ENCODE measurements at places on chromosomes 6 and 20.

DNA sequence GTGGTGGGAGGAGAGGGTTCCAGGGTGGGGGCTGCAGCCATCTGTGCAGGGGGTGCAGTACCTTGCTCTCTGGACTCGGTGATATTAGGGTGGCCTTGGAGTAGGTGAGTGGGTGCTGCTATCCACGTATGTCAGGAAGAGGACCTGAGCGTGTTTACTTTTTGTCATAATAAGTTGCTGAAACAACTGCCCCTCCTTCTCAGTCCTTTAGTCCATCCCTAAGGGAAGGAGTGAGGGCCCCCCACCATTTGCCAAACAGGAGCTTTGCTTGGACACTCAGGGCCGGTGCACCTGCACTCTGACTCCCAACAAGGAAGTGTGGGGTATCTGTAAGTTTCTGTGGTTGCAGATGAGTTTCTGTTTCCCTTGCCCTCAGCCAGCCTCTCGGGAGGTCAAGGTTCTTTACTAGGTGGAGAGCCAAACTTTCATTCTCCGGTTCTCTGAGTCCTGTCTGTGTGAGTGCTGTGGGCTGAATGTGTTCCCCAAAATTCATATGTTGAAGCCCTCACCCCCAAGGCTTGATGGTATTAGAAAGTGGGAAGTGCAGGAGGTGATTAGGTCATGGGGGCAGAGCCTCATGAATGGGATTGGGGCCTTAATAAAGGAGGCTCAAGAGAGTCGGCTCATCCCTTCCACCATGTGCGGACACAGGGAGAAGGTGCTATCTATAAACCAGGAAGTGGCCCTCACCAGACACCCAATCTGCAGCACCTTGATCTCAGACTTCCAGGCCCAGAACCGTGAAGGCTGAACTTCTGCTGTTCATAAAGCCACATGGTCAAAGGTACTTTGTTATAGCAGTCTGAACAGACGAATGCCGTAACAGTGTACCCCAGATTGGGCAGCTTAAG is 19.6 kb upstream of the CCR6 start:
- DNase-seq, result no peak

- no peak for DNase-seq
These were observed 61.8 kb downstream of the EPB41L2 start for GRCh38 chr6:131001111-131001736.

DNA sequence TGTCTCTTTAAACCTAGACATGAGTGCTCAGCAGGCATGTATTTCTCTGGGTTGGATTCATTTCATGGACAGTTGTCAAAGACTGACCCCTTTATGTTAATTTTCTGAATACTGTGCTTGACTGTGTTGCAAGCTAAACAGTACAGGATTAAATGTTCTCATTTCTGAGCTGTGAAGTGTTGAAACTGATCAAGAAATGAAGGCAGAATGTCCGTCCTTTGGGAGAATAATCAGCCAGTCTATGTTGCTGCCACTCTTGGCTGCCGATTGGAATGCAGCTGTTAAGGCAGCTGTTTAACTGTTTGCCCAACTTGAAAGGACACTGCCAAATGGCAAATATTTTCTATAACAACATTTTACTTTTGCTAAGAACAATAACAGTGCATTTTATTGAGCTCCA is 87.3 kb downstream of the CEP57L1 start:
- no peak for DNase-seq

DNA sequence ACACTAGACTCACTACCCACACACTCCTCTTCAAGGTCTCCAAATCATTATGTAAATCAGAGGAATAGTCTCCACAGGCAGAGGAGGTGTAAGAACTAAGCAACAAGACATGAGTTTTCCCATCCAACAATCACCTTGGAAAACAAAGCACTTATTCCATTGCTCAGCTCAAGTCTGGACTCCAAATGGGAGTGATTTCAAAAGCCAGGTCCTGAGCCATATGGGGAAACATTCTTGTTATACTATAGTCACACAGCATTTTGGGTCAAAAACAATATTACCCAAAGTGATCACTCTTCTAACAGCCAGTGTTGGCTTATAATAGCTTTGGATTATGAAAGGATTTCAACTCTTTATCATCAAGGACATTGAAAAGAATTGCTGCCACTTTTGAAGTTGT is 3.6 kb upstream of the PRPH2 start:
- DNase-seq, result no peak

GRCh38 chr20:59495166-59495565 is 109.2 kb upstream of the PHACTR3 start:
- DNase-seq, result no peak

DNA sequence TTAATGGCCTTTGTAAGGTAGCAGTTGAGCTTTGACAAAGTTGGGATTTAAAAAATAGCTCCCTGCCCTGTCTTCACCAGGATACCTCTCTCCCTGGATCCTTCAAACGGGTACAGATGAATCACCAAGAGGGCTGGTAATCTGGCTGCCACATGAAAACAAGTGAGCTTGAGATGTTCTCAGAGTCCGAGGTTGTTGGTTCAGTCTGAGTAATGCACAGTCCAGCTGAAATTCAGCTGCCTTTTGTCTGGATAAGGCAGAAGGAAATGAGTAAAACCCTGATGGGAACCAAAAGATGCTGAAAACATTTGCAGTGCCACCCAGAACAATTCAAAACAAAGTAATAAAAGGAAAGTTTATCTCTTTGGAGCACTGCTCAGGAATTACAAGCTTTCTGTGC is 86.8 kb downstream of the GJA1 start:
- DNase-seq, result no peak

DNA sequence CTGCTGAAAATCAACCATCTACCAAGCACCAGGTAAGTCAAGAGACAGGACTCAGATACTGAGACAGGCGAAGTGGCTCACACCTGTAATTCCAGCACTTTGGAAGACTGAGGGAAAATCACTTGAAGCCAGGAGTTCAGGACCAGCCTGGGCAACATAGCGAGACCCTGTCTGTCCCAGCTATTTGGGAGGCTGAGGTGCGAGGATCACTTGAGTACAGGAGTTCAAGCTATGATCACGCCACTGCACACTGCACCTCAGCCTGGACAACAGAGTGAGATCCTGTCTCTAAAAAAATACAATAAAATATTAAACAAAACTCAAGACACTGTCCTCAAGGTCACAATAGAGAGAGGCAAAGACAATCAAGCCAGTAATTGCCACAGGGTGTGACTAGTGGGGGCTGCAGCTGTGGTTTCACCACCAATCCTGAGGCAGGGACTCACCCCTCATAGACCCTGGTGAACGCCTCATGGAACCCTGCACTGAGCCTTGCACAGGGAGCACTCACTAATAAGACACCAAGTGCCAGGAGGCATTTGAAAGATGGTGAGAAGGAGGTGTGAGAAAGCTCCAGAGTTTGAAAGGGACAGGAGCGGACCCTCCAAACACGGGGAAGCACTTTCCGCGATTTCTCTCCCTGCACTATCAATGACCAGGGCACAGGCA is 1.7 kb downstream of the SNHG17 start:
- no peak for DNase-seq

- no peak for DNase-seq
These were observed 305.0 kb upstream of the KCNQ5 start for GRCh38 chr6:72316675-72317380.

GRCh38 chr6:97282726-97283617 is at the start of gene MMS22L:
Gene MMS22L (minus strand): TSS chr6:97283216. CDS start chr6:97282477, 739 bp downstream.
- peak; percentile 91 for DNase-seq

- DNase-seq, result no peak
These were observed 4.3 kb downstream of the REV3L start for GRCh38 chr6:111478749-111479148.

GRCh38 chr20:58870293-58871014 is 17.9 kb downstream of the GNAS start:
- peak; percentile 55 for DNase-seq

GRCh38 chr20:58971429-58971828 is 9.6 kb upstream of the NELFCD start:
- no peak for DNase-seq

DNA sequence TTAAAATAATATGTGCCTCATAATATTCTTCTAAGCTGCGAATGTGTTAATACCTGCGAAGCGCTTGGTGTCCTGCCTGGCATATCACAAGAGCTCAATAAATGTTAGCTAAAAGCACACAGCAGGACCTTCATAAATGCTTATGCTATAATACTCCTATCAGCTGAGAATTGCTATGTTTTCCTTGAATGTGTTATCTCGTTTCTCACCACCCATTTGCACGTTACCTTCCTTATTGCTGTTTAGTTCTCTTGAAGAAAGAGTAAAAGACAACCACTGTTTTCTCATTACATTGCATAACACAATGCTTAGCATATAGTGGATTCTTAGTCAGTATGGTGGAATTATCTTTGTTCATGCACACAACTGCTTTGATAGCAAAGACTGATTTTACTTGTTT is 76.6 kb downstream of the EDN1 start:
- no peak for DNase-seq

GRCh38 chr6:69665437-69665836 is 131.4 kb downstream of the LMBRD1 start:
- no peak for DNase-seq

- DNase-seq, result no peak
These were observed 651.3 kb upstream of the ARID1B start for GRCh38 chr6:156125844-156126243.

DNA sequence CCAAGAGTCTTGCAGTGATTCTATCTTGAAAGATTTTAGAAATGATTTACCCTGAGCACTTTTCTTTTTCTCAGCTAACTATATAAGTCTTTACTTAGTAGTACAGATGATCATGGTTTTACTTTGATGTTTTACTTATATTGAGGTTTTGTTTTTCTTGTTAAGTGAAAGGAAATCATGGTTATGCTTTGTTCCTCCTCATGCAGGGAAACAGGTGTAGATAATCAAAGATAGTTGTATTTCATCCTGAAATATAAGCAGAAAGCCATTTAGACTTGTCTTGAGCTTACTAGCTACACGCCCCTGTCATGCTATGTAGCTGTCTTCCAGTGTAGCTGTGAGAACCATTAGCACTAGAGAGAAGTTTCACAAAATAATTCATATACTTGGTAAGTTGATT is 113.9 kb downstream of the HIVEP1 start:
- DNase-seq, result no peak

DNA sequence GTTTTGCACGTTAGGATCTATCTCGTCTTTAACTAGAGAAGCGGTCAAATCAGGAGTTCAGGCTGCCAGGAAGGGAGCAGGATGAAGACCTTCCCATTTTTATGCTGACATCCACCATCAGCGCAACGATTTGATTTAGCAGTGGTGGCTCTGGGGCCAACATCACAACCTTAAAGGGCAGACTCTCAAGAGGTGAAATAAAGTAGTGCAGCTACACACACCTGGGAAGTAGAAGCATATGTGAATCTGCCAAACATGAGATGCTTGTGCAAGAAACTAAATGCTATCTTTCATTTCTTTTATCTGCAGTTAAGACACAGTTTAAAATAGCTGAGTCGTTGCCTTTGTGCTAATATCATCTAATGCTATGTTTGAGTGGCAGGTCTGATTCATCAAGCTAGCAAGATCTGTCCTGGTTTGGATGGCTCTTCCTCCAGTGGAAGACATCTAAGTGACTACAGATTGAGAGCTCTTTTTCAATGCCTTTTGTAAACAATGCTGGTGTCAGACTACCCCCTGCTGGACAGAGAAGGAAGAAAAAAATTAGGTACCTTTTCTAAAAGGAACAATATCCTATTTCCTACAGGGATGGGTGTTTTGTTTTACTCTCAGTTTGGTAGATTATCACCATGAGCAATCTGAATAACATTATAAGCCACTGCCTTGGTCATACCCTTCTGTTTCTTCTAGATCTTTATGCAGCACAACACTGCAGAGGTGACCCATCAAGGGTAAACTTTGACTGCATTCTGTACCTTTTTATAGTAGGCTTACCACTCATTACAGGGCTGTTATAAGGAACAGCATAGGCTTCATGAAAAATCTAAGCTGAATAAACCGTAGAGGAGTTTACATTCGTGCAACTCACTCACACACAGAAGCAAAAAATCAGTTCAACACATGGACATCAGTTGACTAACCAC is 171.6 kb upstream of the FBXL4 start:
- no peak for DNase-seq

DNA sequence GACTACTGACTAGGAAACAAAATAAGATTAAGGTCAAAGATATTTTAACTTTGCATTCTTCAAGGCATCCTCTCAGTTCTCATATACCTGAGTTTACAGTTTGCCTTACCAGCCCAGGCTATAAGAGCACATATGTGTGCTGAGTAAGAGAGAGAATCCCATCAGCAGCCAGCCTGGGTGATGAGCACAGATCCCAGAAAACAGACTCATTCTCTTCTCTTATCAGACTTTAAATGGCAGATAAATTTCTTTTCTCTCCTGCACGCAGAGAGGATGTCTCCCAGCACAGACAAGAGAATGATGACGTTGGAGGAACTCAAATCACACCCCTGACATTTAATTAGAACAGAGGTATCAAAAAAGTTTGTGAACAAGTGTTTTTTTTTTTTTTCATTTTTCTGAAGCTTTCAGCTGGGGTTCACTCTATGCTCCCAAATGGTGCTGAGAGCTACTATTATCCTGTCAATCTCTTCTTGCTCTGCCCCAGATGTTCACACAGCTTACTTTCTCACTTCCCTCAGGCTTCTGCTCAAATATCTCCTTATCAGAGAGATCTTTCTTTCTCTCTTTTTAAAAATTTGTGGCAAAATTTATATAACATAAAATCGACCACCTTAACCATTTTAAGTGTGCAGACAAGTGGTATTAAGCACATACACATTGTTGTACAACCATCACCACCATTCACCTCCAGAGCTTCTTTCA is 22.4 kb upstream of the HACE1 start:
- no peak for DNase-seq

- no peak for DNase-seq
These were observed 35.6 kb upstream of the PNRC1 start for GRCh38 chr6:89045011-89045387.

DNA sequence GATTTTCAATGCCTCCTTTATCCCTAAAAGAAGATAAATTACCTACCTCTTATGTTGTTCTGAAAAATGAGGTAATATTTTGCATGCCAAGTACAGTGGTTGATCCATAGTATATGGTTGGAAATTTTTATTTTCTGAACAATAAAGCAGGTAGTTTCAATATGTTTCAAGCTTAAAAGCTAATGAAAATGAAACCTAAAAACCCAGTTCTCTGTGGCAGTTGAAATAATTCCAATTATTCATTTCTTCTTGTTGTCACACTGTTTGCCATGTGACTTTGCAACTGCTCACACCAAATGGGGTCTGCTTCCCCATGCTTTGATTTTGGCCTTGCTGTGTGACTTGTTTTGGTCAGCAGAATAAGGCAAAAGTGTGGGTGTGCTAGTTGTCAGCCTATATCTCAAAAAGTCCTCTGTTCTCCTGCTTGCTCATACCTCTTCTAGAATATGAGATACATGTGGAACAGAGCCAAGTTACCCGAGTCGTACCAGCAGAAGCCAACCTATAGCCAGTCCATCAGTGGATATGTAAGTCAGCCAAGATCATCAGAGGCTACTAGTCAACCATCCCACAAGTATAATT is 197.2 kb upstream of the THEMIS start:
- no peak for DNase-seq

DNA sequence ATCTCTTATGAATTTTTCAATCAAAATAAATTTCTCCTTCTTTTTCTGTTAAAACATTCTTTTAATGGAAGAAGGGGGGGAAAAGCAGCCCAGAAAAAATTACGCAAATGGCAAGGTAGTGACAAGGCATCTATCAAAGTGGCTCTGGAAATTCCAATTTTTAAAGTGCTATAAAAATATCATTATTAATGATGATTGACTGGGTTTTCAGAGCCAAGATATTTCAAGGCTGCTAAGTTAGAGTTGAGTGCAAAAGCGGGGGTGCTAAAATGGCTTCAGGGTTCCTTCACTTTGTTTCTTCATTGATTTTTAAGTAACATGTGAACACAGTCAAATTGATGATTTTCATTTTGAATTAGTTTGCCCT is 171.6 kb upstream of the CITED2 start:
- DNase-seq, result no peak

GRCh38 chr6:131733376-131734016 is 22.7 kb upstream of the CTAGE9 start:
- no peak for DNase-seq

GRCh38 chr6:150418827-150419594 is 50.2 kb downstream of the IYD start:
- DNase-seq, result peak; percentile 61
